Transverse colon (tissue), 4 donors: ENCODE measurements at places on chromosomes 7 and 10. TPM values are rescaled to one million over a fixed set of nuclear protein-coding genes. Genes with fewer than 3 reads are reported as not detected.
A peak's percentile ranks its signal among the peaks of the same experiment; 100 is the strongest.

- DNase-seq = no peak
Measured at GRCh38 chr7:13945670-13946069, 43.8 kb downstream of the ETV1 start.

GRCh38 chr7:106866298-106867281 lies 1.5 kb downstream of the PIK3CG start:
- DNase-seq = no peak

GRCh38 chr7:100491192-100491578 lies 7.5 kb downstream of the NYAP1 start:
- no peak for DNase-seq

DNA sequence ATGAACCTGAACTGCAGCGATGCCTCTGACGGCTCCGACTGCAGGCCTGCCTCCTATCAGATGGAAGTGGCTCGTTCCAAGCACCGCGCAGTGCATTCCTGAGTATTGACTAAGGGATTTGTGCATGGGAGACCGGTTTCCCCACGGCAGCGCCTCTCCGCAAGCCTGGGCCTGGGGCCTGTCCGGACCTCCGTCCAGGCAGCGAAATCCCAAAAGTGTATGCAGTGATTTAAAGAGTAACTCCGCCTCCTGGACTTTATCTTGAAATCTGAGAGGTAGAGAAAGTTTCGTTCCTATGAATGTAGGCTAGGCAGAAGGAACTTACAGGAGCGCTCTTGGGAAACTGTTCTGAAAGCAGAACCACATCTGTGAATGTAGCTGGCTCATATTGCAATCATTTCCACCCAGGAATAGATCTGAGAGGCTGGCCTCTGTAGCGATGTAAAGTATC lies 106.2 kb upstream of the CELF2 start:
- peak; percentile 55 for DNase-seq

- no peak for DNase-seq
Measured at GRCh38 chr10:110357871-110358270, 53.2 kb upstream of the SMNDC1 start.

DNA sequence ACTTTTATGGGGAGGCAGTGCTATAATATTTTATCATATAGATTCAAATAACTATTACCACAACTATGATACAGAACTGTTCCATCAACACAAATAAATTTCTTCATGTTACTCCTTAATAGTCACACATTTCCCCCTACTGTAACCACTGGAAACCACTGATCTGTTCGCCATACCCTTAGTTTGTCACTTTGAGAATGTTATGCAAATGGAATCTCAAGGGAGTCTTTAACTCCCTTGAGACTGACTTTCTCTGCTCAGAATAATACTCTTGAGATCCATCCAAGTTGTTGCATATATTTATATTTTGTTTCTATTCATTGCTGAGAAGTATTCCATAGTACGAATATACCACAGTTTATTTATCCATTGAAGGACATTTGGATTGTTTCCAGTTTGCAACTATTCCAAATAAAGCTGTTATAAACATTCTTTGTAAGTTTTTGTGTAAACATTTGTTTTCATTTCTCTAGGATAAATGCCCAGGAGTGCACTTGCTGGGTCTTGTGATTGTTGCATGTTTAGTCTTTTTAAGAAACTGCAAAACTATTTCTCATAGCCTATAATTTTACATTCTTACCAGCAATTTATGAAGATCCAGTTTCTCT lies 19.7 kb upstream of the PON2 start:
- DNase-seq = no peak

Gene TAS2R3
- 2.6 TPM for total RNA-seq

GRCh38 chr10:72123616-72124015 lies 35.3 kb upstream of the SPOCK2 start:
- no peak for DNase-seq

DNA sequence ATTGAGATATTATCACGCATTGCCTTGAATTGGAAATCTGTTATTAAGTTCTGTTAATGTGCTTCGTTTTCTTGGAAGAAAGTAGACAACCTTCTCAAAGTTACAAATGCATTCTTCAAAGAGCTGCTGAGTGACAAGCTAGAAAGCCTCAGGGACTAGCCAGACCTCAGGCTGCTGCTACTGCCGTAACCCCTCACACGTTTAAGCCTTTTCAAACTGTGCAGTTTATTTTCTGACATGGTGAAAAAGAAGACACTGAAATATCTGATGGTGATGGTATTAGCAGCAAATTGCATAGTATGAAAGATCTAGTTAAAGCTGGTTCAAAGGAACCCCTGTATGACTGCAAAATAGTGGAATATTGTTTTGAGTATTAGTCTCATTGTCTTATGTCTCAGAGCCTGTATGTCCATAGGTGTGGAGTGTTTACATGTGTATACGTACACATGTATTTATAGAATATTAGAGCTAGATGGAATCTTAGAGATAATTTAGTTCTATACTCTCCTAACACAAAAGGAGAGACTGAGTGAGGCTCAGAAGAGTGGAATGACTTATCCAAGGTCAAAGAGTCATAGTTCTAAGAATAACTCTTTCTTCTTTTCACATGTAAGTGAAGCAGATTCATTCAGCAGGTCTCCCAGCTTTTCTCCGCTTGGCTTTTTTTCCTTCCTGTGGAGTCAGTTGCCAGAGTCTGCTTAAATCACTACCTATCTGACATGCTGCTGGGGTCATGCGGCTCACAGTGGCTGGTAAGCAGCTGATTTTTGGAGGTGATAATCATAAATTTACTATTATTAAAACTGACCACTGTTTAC lies 431.9 kb downstream of the PLXDC2 start:
- DNase-seq = no peak

DNA sequence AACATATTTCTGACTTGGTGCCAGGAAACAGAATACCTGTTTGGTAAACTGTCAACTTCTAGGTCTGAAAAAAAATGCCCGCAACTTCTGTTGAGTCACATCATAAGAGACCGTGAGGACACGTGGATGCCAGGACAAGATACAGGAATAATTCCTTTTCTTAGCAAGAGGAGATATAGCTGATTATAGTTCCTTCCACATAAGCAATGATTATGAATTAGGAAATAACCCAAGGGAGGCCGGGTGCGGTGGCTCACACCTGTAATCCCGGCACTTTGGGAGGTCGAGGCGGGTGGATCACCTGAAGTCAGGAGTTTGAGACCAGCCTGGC lies 75.2 kb downstream of the CDC123 start:
- DNase-seq = no peak

- no peak for DNase-seq
Measured at GRCh38 chr7:159014297-159015062, 130.2 kb downstream of the VIPR2 start.

DNA sequence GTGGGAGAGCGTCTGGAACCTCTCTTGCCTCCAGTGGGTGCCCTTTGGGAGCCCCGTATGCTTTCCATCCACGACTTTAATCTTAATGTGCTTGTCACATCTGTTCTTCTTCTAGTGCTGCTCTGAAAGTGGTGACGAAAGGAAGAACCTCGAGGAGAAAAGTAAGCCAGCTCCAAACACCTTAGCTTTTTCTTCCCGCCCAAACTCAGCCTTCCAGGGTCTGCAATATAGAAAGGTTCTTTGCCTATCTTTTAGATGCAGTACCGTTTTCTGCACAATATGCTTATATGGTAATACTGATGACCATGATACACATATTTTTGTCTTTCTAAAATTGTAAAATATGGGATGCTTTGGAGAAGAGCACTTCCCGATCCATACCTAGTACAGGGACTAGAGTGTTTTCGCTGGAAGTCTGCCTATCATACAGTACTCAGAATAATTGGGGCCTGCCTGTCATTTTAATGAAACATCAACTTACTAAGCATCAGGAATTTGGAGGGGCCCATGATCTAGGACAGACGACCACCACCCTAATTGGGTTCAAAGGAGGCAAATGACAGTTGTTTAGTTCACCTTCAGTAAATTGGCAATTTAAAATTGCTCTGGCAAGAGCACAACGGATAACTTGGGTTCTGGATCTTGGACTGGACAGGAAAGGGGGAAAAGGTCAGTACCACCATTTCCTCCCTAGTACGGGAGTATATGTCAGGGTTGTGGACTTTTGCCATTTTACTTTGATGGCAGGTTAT lies 884 bp downstream of the RINT1 start:
- DNase-seq = no peak

- no peak for DNase-seq
Measured at GRCh38 chr7:36408589-36408988, 18.9 kb downstream of the ANLN start.

- peak; percentile 20 for DNase-seq
Measured at GRCh38 chr10:78600740-78601139, 468.0 kb upstream of the ZMIZ1 start.
